ENCODE measurements at places on chromosomes 4 and X. TPM values are rescaled to one million over a fixed set of nuclear protein-coding genes. Genes with fewer than 3 reads are reported as not detected.

ATG4A gene
- polyA plus RNA-seq: 3.9 TPM

CTAG1B gene
- not detected for polyA plus RNA-seq

RAB40A gene
- polyA plus RNA-seq: 1.9 TPM

PKD2 gene
- polyA plus RNA-seq: 35.7 TPM

MAP7D2 gene
- 0.62 TPM for polyA plus RNA-seq

TRIM61 gene
- 1.5 TPM for polyA plus RNA-seq

RS1 gene
- polyA plus RNA-seq: not detected

TMEM31 gene
- polyA plus RNA-seq: 0.58 TPM

TLR2 gene
- polyA plus RNA-seq: 7.9 TPM

MUC7 gene
- not detected for polyA plus RNA-seq

COL4A5 gene
- 63.0 TPM for polyA plus RNA-seq

GAGE12E gene
- polyA plus RNA-seq: not detected

HOPX gene
- 14.8 TPM for polyA plus RNA-seq

NXF2 gene
- not detected for polyA plus RNA-seq

BEND2 gene
- not detected for polyA plus RNA-seq

PRKG2 gene
- polyA plus RNA-seq: 0.13 TPM

ITGB1BP2 gene
- polyA plus RNA-seq: 1.6 TPM

TIGD2 gene
- polyA plus RNA-seq: 4.0 TPM

NR0B1 gene
- 5.8 TPM for polyA plus RNA-seq

MAN2B2 gene
- 26.8 TPM for polyA plus RNA-seq

USP17L27 gene
- not detected for polyA plus RNA-seq

IL21 gene
- polyA plus RNA-seq: not detected

NPNT gene
- polyA plus RNA-seq: 13.3 TPM

NSG1 gene
- 38.3 TPM for polyA plus RNA-seq

Measured in ovary (tissue), 10 donors.